ENCODE measurements at places on chromosomes 7 and 10.

- no peak for DNase-seq
Measured at GRCh38 chr10:12978891-12979290, 22.6 kb downstream of the CCDC3 start.

DNA sequence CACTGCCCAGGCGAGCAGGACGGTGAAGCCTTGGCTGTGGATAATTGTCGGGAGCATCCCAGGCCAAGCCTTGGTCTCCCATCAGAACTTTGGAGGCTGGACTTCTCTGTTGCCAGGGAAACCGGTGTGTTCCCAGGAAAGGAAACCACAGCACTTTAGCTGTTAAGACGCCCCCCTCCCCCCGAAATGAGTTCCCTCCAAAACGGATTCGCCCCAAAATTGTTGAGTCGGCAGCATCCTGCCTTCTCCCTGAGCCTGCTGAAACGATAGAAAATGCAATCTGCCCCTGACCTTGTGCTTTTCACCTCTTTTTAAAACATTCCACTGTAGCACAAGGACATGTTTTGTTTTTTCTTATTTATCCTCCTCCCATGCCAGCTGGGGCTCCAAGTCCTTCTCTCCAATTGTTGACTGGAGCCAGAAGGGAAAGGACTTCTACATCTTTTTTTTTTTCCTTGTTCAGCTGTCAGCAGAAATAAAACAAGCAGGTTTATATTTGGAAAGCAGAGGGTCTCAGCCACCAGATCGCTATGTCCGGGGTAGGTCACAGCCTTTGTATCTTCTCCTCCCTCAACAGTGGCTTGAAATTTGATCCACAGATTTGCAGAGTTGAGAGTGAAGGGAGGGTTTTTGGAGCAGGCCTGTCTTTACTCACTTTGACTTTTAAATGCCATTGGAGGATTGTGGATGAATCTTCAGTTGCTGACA, 116.5 kb downstream of the ZMIZ1 start:
- no peak for DNase-seq

- DNase-seq = no peak
Measured at GRCh38 chr10:16909271-16909767, 92.1 kb upstream of the RSU1 start.

DNA sequence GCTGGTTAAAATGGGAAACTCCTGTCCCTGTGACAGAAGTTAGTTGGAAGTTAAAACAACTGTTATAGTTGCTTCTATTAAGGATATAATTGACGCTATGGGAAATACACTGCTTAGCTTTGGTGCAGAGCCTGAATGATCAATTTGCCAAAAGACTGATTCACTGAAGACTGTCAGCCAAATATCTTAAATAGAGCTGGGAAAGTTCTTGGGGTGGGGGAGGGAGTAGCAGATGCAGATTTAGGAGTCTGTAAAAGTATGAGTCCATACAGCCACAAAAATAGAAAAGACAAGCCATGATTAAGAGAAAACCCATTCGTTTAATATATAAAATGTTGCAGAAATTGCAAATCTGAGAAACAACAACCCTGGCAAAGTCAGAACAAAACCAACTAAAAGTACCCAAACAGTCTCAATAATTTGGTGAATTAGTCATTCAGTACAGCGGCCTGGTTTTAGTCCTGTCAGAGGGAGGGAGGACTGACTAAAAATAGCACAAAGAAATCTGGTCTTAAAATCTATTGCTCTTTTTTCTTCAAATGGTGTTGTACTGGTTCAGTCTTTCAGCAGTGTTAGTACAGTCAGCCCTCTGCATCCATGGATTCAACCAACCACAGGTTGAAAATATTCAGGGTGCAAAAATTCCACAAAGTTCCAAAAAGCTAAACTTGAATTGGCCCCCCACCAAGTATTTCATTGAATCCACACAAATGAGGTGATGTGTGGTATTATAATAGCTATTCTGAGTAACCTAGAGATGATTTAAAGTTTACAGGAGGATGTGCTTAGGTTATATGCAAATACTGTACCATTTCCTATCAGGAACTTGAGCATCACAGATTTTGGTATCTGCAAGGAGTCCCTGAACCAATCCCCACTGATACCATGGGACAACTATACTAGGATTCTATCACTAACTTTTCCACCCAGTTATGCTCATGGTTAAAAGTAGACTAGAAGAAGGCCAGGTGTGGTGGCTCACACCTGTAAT, 30.0 kb downstream of the STK17A start:
- peak; percentile 44 for DNase-seq

GRCh38 chr7:155533827-155534690, 12.3 kb downstream of the CNPY1 start:
- DNase-seq = peak; percentile 48

DNA sequence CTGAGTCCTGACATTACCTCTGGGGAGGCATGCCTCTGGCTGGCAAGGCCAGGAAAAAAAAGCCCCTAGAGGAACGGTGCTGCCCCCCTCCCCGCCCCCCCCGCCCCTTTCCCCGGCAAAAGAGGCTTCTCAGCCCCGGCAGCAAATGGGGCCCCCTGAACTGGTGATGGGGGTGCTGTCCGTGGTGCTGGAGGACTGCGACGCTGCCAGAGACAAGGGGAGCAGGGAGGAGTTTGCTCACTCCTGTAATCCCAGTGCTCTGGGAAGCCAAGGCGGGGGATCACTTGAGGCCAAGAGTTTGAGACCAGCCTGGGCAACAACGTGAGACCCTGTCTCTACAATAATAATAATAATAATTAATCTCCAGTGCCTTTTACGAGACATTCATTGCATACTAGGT, 23.7 kb downstream of the SRRM3 start:
- DNase-seq = no peak

GRCh38 chr7:138023618-138024342, 21.9 kb upstream of the CREB3L2 start:
- DNase-seq = peak; percentile 48
